ENCODE measurements at places on chromosomes 5 and 9. TPM values are rescaled to one million over a fixed set of nuclear protein-coding genes. Genes with fewer than 3 reads are reported as not detected.
A peak's percentile ranks its signal among the peaks of the same experiment; 100 is the strongest.

The PCDHGB3 gene
- 0.20 TPM for total RNA-seq

The MARCOL gene
- not detected for total RNA-seq

The EPB41L4B gene
- not detected for total RNA-seq

GRCh38 chr9:26955222-26955903 is 849 bp upstream of the IFT74 start:
- DNase-seq: no peak

GRCh38 chr9:76603448-76603895 is 144.5 kb downstream of the GCNT1 start:
- no peak for DNase-seq

DNA sequence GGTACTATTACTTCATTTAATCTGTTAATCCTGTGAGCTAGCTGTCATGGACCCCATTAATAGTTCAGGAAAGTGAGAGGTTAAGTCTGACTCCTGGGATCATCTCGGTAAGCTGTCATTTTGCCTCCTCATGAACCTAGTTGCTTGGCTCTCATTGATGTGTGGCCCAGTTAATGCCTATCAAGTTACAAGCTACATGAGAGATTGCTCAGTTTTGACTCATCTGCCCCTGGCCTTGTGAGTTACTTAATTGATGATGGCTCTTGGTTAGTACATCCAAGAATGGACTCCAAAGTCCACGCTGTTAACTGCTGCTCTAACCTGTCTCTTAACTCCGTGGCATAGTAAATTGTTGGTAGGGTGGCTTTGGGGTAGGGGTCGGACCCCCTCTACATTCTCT is 23.9 kb downstream of the LARP1 start:
- DNase-seq: no peak

The GPRIN1 gene
- 1.9 TPM for total RNA-seq

The QRFP gene
- total RNA-seq: not detected

The TLN1 gene
- 277 TPM for total RNA-seq

The SEC61B gene
- 76.2 TPM for total RNA-seq

DNA sequence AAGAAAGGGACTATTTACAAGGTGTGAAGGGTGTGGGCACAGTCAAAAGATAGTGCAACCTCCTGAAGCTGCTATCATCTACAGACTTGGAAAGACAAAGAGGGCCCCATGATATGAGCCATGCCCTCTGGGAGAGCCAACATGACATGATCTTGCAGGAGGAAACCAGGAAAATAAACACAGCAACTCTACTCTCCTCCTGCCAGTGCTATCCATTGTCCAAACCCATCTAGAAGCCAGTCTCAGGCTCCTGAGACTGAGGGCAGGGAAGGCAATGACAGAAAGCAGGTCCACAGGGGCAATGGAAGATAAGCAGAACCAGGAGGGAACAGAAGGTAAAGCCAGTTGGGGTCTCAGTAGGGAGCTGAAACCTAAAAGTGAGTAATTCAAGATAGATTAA is 37.1 kb downstream of the PLPP1 start:
- DNase-seq: no peak

The TRIM32 gene
- 19.9 TPM for total RNA-seq

DNA sequence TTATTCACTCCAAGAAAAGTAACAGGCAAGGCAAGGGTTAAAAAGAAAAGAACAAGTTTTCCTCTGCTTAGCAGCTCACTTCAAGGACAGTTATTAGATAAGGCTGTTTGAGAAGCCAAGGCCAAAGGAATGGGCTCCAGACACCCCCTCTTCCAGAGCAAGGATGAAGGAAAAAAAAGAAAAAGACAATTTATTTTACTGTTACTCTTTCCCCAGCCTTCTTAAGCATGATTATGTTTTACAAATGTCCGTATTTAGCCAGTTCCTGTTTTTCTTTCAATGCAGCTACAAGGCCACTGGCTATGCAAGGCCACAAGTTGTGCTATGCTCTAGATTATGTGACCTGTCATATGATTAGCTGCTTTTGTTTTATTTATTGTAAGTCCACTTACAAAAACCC is 106.5 kb upstream of the SIMC1 start:
- DNase-seq: no peak

DNA sequence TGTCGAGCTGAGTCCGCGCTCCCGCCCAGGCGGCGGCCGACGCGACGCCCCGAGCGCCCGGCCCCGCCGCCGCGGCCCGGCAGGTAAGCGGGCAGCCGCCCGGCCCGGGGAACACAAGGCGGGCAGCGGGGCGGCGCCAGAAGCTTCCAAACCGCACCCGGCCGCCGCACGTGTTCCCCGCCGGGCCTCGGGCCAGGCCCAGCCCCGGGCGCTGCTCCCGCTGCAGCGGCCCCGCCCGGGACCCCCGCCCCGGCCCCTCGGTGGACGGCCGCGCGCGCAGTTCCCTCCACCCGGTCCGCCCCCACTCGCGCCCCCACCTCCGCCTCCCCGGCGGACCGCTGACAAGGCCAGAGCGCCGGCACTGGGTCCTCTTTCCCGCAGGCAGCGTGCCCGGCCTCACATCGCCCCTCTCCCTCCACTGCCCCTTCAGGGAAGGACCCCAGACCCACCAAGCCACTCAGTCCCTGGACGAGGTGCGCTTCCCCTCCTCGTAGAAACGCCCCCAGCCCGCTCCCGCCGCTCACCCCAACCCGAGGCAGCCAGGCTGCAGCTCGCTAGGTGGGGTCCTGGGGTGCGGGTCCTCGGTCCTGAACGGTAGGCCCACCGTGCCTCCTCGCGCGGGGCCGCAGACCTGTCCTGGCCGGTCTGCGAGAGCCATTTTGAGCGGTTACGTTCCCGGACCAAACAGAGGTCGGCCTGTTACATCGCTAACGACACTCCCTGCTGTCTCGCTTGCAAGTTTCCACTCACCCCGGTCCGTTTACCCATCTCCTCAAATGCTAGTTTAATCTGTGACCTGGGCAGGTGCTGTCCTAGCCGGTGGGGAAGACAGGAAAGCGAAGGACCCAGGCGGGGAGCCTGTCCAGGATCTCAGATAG is 475 bp downstream of the WDR5 start:
- peak; percentile 5 for DNase-seq

- peak; percentile 44 for DNase-seq
Measured at GRCh38 chr5:57181154-57181553, 7.3 kb downstream of the GPBP1 start.

The AGXT2 gene
- not detected for total RNA-seq

- DNase-seq: no peak
Measured at GRCh38 chr5:68289498-68289897, 73.9 kb downstream of the PIK3R1 start.

- no peak for DNase-seq
Measured at GRCh38 chr9:22241611-22242010, 205.0 kb upstream of the DMRTA1 start.

Measured in CD4-positive, CD25-positive, alpha-beta regulatory T cell (primary cell).